Activated naive CD8-positive, alpha-beta T cell treated with anti-CD3 and anti-CD28 coated beads, Interleukin-2, amount 10 ng/mL, durations not matched to agents 7 days and 5 days (primary cell): ENCODE measurements at places on chromosomes 3 and 15.
A peak's percentile ranks its signal among the peaks of the same experiment; 100 is the strongest.

DNA sequence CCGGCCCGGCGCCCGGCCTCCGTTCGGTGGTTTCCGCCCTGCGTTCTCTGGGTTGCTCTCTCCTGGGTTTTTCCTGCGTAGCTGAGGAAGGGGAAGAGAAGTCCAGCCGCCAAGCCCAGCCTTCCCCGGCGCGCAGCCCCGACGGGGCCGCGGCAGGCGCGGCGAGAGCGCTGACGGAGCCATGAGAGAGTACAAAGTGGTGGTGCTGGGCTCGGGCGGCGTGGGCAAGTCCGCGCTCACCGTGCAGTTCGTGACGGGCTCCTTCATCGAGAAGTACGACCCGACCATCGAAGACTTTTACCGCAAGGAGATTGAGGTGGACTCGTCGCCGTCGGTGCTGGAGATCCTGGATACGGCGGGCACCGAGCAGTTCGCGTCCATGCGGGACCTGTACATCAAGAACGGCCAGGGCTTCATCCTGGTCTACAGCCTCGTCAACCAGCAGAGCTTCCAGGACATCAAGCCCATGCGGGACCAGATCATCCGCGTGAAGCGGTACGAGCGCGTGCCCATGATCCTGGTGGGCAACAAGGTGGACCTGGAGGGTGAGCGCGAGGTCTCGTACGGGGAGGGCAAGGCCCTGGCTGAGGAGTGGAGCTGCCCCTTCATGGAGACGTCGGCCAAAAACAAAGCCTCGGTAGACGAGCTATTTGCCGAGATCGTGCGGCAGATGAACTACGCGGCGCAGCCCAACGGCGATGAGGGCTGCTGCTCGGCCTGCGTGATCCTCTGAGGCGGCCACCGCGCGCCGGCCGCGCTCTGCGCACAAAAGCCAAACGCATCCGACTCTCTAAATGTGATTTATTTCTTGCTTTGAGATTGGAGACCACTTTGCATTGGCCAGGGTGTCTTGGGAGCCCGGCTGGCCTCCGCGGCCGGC is 727 bp downstream of the RAP2B start:
- peak; percentile 68 for DNase-seq

- DNase-seq, result no peak
Observed at GRCh38 chr3:73245459-73245858, 184.0 kb downstream of the EBLN2 start.

- no peak for DNase-seq
Observed at GRCh38 chr3:58708116-58708791, 41.7 kb upstream of the FAM3D start.

DNA sequence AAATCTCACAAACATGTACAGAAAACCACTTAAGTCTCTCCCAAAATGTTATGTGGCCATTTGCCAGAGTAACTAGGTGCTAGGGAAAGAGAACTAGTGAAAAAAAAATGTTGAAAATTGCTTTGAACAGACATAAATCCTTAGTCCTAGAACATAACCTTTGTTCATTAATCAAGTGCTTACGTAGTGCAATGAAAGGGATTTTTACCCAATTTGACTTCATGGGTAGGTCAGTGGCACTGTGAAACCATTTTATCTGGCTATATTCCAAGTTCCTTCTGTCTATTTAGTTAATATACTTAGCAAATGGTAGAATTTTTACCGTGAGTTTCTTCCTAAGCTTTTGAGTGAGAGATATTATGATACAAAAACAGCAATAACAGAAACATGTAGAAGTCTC is 209.4 kb downstream of the DIPK2A start:
- no peak for DNase-seq

GRCh38 chr3:127002195-127003174 is 19.6 kb downstream of the PLXNA1 start:
- no peak for DNase-seq

- DNase-seq, result no peak
Observed at GRCh38 chr15:72685301-72685924, 569 bp downstream of the HIGD2B start.

GRCh38 chr3:37741644-37742043 is 120.0 kb upstream of the CTDSPL start:
- DNase-seq, result no peak

GRCh38 chr3:195270079-195270816 is 711 bp downstream of the XXYLT1 start:
- no peak for DNase-seq

DNA sequence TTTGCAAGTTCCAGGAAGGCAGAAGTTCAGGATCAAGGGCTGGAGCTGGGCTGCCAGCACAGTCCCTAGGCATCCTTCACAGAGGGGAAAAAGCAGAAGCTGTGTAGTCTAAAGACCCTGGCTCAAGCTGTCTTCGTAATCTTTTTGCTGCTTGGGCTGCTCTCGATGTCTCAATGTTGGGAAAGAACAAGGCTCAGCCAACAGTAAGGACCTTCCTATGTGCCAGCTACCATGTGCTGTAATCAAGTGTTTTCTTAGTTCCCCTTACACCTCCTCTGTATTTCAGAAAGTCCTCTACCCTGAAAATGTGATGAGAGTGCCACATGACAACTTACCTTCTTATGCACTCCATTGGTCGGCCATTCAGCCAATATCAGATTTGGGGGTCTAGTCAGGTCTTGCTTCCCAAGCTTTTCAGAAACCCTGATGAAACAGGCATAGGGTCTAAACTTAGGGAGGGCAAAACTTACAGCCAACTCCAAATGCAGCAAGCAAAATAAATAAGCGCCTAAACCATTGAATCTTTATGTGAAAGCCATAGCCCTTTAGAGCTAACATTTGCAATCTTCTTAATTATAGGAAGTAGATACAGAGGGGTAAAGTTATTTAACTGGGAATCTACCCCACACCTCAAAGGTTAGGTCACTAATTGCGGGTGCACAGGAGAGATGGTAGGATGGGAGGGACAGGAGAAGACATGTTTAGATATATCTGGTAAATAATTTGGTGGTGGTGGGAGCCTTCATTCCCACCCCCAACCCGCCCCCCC is 1.2 kb upstream of the EDEM1 start:
- DNase-seq, result no peak

DNA sequence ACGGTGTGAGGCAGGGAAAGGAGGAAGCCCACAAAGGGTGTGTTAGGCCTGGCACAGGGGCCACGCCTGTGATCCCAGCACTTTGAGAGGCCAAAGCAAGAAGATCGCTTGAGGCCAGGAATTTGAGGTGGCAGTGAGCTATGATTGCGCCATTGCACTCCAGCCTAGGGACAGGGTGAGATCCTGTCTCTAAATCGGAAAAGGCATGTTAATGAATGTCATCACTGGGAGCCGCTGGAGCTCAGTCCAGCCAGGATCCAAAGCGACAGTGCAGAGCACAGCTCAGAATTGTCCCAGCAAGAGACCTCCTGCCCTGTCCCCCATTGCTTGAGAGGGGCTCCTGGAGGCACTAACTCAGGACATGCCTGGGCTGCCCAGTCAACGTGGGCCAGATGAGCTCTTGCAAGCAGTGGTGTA is 15.0 kb upstream of the FBLN2 start:
- DNase-seq, result no peak

DNA sequence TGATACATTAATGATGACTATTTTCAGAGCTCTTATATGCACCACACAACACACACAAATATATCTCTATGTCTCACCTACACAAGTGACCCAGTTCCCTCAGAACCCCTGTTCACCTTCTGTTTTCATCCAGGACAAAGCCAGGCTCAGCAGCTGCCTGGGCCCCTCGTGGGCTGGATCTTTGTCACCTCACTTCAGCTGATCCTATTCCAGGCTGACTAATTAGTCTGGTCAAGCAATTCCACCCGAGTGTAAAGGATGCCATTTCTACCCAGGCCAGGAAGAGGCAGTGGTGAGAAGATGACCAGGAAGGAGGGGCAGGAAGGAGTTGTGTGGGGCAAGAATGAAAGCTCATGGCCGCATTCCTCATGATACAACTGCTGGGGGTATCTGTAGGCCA is 62.3 kb downstream of the DHX30 start:
- DNase-seq, result no peak

GRCh38 chr15:55586808-55587207 is 1.3 kb downstream of the PYGO1 start:
- DNase-seq, result no peak

GRCh38 chr3:187733371-187733770 is 11.9 kb downstream of the BCL6 start:
- DNase-seq, result no peak

- no peak for DNase-seq
Observed at GRCh38 chr3:125028657-125029056, 27.1 kb downstream of the HEG1 start.

- DNase-seq, result no peak
Observed at GRCh38 chr3:85576697-85577200, 618.0 kb downstream of the CADM2 start.

DNA sequence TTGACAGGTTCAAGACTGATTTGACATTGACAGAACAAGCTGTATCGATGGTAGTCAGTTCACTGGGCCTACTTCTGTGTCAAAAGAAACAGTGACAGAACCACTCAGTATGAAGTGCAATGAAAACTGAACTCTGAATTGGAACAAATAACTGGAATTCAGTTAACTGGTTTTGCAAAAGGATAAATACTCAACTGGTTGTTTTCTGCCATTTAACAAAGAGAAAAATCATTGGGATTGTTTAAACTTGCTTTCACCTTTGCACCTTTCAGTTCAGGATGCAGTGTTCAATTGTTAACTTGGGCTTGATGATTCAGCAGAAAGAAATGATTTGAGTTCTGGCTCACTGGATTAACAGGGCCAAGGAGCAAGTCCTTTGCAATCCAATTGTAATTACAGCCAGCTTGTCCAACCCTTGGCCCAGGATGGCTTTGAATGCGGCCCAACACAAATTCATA is 4.9 kb downstream of the BTD start:
- DNase-seq, result no peak

- DNase-seq, result no peak
Observed at GRCh38 chr3:171374661-171375285, 85.4 kb downstream of the TNIK start.

- no peak for DNase-seq
Observed at GRCh38 chr3:30496066-30496966, 110.1 kb upstream of the TGFBR2 start.

- DNase-seq, result no peak
Observed at GRCh38 chr3:105430455-105430854, 63.7 kb downstream of the ALCAM start.

GRCh38 chr15:65952391-65953053 is 83.2 kb downstream of the RAB11A start:
- DNase-seq, result no peak

DNA sequence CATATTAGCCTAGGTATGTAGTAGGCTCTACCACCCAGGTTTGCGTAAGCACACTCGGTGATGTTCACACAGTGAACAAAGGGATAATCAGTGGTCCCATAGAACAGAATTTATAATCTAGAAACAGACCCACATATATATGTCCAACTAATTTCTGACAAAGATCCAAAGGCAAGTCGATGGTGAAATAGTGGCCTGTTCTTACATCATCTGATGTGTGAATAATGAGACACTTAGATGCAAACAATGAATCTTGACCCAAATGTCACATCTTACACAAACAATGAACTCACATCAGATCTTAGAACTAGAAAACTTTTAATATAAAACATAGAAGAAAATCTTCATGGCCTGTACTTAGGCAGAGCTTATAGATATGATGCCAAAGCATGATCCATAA is 17.6 kb upstream of the TM2D3 start:
- DNase-seq, result no peak

DNA sequence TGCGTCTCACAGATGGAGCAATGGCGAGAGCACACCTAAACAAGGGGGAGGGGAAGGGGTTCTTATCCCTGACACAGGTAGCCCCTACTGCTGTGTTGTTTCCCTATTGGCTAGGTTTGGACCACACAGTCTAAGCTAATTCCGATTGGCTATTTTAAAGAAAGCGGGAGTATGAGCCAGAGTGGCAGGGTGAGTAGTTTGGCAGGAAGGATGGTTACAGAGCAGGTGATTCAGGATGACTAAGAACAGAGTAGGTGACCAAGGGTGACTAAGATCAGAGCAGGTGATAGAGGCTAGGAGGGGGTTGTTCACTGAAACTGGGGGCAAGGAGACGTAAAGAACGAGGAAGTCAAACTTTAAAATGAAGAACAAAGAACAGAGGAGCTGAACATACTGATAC is 511.8 kb downstream of the EDEM1 start:
- DNase-seq, result no peak

DNA sequence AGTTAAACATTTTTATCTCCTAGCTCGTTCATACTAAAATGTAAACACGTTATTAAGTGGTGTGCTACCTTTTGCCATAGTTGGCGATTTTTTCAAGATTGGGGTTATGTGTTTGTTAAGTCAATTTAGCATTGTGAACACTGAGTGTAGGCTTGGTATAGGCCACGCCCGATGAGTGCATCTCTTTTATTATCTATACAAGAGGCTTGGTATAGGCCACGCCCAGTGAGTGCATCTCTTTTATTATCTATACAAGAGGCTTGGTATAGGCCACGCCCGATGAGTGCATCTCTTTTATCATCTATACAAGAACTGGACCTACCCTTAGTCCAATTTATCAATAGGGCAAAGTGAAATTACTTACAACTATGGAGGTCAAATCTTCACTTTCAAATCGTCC is 70.4 kb downstream of the NIPA2 start:
- no peak for DNase-seq

DNA sequence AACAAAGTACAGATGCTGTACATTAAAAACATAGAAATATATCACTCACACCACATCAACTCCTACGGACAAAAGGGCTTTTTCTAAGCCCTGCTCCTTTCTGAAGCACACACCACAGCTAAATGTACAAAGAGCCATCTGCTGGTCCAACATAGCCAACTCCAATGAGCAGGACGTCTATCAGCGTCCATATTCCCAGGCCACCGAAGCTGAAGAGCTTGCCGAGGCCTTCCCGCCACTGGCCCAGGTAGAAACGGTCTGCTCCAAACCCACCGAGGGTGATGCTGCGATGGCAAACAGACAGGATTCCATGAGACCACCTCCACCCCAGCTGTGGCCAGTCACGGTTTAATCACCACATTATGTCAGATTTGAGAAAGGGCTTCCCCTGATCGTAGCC is 9.8 kb downstream of the TM2D3 start:
- DNase-seq, result no peak

DNA sequence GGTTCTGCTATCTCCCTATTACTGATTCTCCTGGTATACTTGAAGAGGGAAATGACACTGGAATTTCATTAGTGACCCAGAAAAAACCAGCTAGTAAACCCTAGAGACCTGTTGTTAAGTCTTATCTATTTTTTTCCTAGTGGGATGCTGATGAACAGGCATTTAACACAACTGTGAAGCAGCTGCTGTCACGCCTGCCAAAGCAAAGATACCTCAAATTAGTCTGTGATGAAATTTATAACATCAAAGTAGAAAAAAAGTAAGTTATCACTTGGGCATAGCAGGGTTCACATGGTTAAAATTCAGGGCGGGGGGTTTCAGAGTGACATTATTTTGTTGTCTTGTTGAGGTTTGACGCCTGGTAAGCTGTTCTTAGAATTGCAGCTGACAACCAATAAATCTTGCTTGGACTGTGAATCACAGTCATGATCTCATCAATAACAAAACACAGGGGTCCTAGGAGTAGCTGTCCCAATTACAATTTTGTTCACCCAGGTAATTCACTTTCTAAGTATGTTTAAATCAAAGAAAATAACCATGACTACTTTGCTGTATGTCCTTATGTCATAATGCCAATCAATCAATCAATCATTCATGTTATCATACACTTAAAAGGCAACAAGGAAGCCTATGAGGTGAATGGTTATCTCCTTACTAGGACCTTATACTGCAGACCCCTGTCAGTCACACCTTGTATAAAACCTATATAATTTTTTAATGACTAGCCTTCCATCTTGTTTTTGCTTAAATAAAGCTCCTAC is 4.6 kb downstream of the SRP14 start:
- no peak for DNase-seq

- no peak for DNase-seq
Observed at GRCh38 chr3:149016242-149016641, 24.9 kb downstream of the GYG1 start.
